Stimulated activated CD4-positive, alpha-beta T cell treated with anti-CD3 and anti-CD28 coated beads, TNF-alpha, amount 100 ng/mL, for 4 hours (primary cell): ENCODE measurements at places on chromosomes 1 and 21.

DNA sequence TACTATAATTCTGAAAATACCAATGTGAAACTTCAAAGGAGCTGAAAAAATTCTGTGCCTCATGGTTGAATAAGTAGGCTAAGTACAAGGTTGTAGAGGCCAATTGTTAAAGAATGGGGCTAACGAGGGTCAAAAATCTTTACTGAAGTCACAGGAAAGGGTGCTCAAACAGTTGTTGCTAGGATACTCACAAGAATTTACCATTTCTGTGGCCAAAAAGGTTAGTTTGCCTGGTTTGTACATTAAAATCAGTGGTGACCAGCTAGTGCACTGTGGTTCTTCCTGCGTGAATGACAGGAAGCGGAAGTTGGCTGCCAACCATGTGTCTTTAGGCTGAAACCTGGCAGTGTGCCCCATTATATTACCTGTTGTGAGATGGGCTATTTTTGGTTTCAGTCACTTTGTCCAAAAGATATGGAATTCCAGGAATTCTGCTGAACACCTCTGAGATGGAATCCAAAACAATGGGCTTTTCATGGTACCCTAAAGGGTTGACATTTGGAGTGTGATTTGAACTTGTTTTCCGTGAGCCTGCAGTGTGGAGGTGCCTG is 13.5 kb downstream of the MAP3K21 start:
- DNase-seq = no peak

DNA sequence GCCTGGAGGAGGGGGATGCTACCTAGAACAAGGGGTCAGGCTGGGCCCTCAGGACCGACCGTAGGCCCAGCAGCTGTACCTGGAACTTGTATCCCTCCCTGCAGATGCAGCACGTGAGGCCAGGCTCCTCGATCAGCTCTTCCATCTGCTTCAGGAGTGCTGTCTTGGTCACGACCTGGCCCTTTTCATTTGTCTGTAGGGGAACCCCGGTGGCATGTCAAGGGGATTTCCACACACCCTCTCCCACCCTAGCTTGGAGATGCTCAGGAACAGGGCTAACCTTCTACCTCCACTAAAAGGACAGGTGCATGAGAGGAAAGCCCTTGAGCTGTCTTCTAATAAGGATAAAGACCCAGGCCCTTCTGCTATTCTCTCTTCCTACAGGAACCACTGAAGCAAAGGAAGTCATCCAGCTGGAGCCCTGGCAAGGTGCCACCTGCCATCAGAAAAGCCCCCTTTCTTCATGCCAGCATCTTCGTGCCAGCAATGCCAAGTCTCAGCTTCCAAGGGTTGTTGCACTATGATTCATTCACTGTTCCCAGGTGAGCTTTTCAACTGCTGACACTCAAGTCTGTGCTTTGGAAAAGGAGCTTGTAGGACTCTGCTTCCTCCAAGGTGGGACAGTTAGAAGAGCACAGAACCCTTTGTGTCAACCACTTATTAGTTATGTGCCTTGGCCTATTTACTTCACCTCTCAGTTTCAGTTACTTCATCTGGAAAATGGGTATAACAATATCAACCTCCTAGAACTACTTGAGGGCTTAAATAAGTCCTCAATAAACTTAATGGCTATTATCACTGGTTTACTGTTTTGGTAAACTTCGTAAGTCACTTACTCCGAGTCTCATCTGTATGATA is 122.1 kb downstream of the UBR4 start:
- DNase-seq = no peak

- DNase-seq = no peak
These were observed 35.4 kb downstream of the TMPRSS15 start for GRCh38 chr21:18368205-18368604.

DNA sequence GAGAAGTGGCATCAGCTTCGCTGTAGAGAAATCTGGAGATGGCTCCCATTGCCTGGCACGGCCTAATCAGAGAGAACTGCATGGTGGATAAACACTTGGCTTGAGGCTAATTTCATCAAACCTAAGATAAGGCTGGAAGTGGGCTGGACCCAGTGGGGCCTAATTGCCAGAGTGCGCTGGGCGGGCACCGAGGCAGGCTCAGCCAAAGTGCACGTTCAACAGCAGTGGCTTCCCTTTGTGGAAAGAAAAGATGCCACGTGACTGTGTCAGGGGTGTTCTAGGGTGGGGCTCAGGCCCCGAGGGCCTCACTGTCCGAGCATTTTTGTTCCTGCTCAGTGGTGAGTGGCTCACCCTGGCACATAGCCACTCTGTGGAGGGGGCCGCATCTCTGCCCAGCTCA is 5.8 kb downstream of the PLCH2 start:
- DNase-seq = no peak

DNA sequence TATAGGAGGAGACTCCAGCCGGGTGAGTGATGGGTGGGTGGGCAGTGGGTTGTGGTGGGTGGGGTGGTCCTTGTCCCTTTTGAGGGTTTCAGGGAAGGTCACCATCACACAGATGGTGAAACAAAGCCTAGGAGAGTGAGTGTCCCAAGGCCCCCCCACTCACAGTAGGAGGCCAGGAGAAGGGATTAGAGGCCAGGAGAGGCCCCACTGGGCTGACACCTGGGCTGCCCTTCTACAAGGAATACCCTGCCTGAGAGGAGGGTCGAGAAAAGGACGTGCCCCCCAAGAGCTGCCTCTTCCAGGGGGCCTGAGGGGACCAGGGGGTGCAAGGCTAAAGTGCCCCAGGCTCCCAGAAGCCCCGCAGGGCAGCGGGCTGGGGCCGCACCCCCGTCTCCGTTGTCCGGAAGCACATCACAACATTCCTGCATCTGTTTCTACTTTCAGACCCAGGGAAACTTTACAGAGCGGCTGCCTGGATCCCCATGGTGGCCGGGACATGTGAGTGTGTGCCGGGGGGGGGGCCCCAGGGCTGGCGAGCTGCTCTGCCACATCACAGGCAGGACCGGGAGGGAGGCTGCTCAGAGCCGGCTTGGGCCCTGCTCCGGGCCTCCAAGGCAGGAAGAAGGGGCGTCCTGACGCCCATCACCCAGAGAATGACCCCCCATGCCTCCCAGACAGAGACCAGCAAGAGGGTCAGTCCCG is 68.2 kb downstream of the ARHGEF16 start:
- no peak for DNase-seq
